Activated CD4-positive, alpha-beta T cell treated with anti-CD3 and anti-CD28 coated beads, Interleukin-2, amount 50 U/mL, for 1 hour (primary cell): ENCODE measurements at places on chromosomes 7 and 10.

- DNase-seq, result no peak
Observed at GRCh38 chr7:137597856-137598255, 248.9 kb downstream of the DGKI start.

DNA sequence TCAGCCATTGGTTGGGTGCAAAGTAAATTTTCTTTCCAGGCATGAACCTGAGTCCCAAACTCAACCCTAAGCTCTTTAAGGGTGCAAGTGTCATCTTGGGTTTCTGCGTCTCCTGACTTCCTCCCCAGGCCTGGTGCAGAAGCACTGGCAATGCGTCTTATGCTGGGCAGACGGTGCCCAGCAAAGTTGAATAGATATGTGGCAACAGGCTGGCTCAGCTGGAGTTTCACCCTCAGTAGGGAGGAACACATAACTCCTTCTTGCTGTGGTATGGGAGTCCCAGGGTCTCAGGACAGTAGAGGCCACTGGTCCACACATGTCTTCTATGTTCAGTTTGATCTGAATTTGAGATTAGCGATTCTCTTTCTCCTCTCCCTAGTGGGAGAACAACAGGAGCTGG is 181.3 kb downstream of the RPS24 start:
- no peak for DNase-seq

GRCh38 chr10:96448021-96448457 is 65.7 kb downstream of the TLL2 start:
- no peak for DNase-seq

GRCh38 chr7:77474756-77475155 is 58.6 kb upstream of the GSAP start:
- DNase-seq, result no peak

GRCh38 chr7:25770670-25771069 is 381.3 kb upstream of the NFE2L3 start:
- no peak for DNase-seq

DNA sequence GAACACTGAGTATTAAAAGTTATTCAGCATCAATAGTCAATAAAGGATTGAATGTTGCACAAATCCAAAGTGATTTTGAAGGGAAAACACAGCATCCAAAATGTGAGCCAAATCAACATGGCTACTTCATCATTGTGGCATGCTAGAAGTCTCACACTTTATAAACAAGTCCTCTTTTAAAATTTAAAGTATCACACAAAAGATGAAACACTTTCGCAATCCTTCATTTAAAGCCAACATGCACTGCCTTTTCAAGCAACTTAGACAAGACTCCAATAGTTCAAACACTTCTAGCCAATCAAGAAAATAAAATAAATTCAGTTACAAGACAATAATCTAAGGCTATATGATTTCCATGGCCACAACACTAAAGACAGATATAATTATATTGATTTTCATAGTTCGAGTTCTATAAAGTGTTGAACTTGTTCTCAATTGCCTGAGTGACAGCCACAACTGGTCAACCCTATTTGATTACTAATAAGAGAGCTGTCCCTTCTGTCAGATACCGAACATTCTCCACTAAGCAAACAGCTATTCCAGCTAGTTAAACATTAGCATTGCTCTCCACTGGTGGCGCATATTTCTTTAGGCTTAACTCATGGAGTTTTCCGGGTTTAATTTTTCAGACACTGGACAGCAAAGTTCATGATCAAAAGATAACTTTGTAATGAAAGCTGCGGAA is 8.3 kb downstream of the EBF3 start:
- DNase-seq, result no peak
